ENCODE measurements at places on chromosomes 6 and 20.

GRCh38 chr6:13152764-13153163, 175.6 kb downstream of the TBC1D7 start:
- no peak for DNase-seq

- no peak for DNase-seq
Observed at GRCh38 chr20:6180531-6180930, 57.7 kb upstream of the FERMT1 start.

DNA sequence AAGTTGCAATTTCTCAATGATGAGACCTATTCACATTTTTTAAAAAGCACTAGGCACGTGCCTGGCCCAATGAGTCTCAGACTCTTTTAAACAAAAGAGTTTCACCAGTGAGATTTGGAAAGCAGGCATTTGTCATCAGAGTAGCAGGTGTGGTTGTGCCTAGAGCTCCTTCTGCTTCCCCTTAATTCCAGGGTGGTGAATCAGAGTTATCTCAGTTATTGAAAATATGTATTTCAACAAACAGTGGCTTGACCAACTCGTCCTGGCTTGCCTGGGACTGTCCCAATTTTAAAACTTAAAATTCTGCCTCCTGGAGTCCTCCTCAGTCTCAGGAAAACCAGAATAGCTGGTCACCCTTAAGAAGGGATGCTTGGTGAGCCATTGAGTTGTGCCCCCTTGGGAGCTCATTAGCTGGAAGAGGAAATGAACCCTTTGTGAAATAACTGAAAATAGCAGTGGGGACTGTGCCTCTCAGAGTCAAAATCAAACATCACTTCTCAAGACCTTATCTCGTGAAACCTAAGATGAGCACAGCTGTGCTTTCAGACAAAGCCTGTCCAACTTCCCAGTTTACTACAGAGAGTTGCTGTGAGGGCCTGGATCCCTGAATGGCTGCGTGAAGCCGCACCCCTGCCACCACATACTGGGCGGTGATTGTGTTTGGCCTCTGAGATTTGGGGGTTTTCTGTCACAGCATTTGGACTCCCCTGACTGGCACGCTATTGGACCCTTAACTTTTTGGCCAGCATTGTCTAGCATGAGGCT, 116.3 kb downstream of the ANKRD60 start:
- DNase-seq: no peak

- DNase-seq: no peak
Observed at GRCh38 chr20:483815-484644, 21.7 kb upstream of the TBC1D20 start.

DNA sequence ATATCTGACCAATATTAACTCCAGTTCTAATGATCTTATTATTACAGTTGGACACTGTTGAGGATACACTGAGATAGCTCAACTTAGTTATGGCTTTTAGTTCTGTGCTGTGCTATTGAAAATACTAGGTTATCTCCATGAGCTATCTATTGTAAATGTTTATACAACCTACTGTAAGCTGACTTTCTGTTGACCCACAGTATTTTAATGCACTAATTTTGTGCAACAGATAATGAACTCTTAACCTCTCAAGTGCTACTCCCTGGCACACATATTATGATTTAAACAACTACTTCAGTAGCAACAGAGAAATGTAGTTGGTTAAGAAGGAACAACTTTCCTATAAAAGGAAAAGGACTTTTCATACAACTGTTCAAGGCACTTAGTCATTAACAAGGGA, 5.2 kb upstream of the MMS22L start:
- no peak for DNase-seq

- DNase-seq: no peak
Observed at GRCh38 chr6:5461365-5461764, 200.1 kb downstream of the FARS2 start.

DNA sequence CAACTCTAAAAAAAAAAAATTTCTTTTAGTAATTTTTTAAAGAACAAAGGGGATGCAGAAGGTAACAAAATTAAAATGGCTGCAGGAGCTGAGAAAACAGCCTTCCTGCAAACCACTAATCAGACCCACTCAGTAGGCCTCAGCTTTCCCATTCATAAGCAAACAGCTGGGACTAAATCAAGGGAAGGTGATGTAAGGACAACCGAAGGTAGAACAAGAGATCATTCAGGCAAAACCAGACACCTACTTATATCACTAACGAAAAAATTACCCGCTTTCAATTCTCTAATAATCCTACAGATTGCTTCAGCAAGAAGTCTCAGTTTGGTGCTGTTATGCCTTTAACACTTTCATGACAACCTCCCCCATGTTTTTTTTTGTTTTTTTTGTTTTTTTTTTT, 124.0 kb downstream of the ZMYND8 start:
- no peak for DNase-seq

GRCh38 chr6:113847447-113847846, 9.7 kb upstream of the MARCKS start:
- no peak for DNase-seq

DNA sequence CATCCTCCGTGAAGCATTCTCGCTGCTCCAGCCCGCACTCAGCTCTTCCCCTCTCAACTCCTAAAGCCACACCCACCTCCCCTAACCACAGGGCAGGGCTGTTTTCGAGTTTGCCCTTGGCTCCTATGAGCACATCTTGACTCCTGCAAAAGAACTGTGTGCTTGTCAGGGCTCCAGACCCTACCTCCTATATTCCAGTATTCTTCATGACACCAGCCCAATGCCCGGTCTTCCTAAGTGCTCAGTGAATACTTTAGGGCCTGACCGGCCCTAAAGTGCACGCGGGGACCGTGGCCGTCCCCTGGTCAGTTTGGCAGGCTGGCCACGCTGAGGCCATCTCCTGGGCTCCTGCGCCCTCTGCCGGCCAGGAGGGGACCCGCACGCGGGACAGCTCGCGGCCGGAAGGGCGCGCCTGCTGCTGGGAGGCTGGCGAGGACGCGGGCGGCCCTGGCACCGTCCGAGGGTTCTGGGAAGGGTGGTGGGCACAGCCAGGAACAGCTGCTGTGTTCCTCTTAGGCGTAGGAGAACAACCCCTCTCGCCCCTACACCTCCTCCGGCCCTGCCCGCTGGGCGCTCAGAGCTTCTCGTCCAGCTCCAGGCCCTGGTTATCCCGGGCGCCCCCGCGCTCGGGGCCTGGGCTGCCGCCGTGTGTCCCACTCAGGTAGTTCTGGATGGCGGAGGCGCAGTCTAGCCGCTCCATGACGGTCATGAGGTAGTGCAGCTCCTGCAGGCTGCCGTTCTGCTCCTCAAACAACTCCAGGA, 11.0 kb downstream of the UNC5CL start:
- peak; percentile 81 for DNase-seq

DNA sequence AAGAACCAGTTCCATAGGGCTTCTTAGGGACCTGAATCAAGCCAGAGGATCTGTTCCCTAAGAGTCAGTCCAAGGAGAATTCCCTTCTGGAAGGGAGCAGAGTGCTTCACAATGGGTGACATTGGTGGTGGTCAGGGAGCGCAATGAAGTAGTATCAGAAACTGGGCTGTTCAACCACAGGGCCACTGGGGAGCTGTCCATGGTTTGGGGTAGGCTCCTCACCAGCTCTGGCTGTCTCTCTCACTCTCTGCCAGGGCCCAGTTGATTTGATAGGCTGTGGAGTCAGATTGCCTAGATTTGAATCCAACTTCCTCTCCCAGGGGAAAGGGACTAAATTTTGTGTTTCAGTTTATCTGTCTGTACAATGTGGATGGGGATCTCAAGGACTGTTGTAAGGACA, 36.7 kb upstream of the CHD6 start:
- DNase-seq: no peak

DNA sequence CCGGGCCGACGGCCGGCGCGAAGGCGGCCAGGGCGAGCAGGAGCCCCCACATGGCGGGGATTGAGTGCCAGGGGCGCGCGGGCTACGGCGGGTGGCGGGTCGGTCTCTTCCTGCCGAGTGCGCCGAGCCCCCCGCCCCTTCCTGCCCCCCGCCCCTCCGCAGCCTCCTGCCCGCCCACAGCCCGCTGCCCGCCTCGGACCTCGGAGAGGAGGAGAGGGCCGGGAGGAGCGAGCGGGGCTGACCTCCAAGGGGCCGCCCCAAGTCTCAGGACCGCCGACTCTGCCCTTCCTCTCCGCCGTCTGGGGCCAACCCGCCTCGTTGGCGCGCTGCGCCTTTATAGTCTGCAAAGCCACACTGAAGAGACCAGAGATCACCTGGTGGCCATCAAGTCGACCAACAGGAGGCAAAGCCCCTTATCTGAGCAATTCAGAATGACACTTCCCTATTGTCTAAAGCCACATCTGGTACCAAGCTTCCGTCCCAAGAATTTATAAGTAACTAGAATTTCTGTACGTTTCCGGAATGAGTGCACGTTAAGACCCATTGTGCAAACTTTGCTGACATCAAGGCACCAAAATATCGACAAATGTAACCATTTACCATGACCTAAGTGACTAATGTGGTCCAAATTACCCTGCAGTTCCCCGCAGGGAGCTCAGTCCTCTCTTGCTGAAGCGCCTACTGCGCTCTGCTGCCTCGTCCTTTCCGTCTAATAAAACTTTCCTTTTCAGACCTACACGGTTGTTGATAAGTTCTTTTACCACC, at the start of gene CPXM1:
Gene CPXM1, minus strand, starts transcription at position 107 of the 765 bp plus-strand sequence. Its CDS starts 55 bp downstream, at position 52.
- DNase-seq: peak; percentile 48

DNA sequence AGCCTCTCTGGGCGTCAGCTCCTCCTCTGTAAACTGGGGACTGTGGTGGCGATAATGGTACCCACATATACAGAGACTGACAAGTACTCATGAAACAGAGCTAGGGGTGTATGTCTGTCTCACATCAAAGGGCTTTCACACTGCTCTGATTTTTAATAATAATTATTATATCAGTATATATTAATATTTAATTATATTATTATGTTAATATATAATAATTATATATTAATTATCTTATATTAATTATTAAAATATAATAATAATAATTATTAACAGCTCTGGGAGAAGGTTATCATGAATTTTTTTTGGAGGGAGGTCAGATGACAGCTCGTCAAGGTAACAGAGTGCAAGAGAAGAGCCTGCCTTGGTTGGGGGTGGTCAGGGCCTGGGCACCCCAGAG, 173.6 kb downstream of the NRN1 start:
- DNase-seq: no peak

GRCh38 chr6:111763381-111763780, 109.9 kb downstream of the FYN start:
- no peak for DNase-seq

GRCh38 chr6:152874267-152874666, 108.6 kb downstream of the FBXO5 start:
- no peak for DNase-seq

DNA sequence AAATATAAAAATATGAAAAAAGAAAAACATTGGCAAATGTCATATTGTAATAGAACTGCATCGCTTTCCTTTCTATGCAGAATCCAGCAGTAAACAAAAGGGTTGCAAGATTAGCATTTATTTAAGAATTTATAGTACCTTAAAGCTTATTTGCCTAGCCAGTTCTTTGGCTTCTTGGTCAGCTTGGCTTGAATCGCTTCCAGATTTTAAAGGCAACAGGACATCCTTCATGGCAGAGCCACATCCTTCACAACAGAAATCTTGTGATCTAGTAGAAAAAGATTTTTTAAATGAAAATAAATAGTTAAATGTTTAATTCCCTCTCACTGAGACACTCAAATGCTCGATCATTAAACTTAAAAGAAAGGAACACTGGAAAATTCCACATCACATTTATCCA, 17.4 kb downstream of the UBE2J1 start:
- no peak for DNase-seq

- peak; percentile 81 for DNase-seq
Observed at GRCh38 chr20:43666376-43667328, at the start of gene MYBL2. MYBL2 (plus strand) TSS chr20:43667114; CDS start chr20:43667284, 170 bp downstream.

- no peak for DNase-seq
Observed at GRCh38 chr20:14491436-14491835, 154.0 kb upstream of the FLRT3 start.

DNA sequence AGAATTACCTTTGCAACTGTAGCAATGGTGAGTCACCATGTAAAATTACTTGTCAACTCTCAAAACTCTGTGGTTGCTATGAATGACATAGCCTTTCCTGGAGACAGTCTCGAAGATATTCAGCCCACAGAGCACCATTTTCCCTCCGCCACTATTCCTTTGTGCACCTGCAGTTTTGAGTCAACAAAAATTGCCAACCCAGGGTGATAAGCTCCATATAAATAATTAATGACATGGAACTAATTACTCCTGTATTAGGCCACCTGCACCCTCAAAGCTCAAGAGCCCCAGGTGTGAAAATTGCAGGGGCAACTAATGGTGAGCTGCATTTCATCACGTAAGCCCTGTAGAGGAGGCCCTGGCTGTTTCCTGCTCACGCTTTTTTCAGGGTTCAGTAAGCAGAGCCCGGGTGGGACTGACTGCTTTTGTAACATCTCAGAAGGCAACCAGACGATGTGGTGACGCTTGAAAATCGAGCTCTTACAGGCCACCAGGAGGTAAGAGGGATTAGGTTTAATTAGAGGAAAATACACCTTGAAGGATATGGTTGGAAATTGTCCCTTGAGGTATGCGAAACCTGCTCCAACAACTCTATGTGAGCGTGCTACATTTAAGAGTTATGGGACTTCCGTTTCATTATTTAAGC, 70.8 kb downstream of the BMP2 start:
- DNase-seq: no peak

DNA sequence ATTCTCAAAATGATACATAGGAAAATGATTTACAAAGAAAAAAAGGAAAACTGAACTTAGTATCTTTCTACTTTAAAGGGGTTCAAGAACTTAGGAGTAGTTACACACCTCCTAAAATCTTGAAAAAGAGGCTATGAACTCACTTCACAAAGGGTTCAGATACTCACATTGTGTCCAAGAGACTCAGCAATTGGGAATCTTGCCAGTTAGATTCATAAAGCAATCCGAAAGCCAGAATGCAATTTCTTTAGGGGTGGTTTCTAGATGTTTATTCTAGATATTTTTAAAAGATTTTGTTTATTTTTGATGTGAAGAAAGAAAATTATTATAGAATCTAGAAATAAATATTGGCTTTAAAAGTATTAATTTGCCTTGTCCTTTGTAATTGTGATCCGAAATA, 1.7 kb upstream of the MYB start:
- no peak for DNase-seq

GRCh38 chr20:32609111-32609773, 24.1 kb upstream of the NOL4L start:
- no peak for DNase-seq

- no peak for DNase-seq
Observed at GRCh38 chr20:48181261-48181935, 396.1 kb upstream of the SULF2 start.

GRCh38 chr6:49225471-49225870, 237.6 kb downstream of the MMUT start:
- DNase-seq: no peak

DNA sequence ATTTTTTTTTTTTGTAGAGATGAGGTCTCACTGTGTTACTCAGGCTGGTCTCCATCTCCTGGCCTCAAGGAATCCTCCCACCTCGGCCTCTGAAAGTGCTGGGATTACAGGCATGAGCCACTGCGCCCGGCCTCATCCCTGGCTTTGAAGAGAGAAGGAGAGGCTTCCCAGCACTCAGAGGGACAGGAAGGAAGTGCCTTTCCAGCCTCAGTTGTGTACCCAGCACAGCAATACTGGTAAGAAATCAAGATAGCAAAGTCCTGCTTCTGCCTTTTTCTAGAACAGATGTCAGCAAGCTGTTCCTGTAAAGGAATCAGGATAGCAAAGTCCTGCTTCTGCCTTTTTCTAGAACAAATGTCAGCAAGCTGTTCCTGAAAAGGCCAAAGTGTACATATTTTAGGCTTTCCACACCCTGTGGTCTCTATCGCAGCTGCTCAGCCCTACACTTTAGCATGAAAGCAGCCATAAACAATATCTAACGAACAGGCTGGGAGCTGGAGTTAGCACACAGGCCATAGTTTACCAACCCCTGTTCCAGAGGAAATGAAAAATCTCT, 6.3 kb upstream of the PLTP start:
- no peak for DNase-seq

- peak; percentile 59 for DNase-seq
Observed at GRCh38 chr6:126180585-126180984, 159.3 kb upstream of the CENPW start.

All from activated CD4-positive, alpha-beta T cell treated with anti-CD3 and anti-CD28 coated beads for 48 hours (primary cell).